ENCODE measurements at places on chromosomes 1 and 21.

- DNase-seq = no peak
Measured at GRCh38 chr1:229836324-229836723, 210.3 kb downstream of the URB2 start.

GRCh38 chr21:17753736-17754135 is 65.4 kb downstream of the C21orf91 start:
- no peak for DNase-seq

DNA sequence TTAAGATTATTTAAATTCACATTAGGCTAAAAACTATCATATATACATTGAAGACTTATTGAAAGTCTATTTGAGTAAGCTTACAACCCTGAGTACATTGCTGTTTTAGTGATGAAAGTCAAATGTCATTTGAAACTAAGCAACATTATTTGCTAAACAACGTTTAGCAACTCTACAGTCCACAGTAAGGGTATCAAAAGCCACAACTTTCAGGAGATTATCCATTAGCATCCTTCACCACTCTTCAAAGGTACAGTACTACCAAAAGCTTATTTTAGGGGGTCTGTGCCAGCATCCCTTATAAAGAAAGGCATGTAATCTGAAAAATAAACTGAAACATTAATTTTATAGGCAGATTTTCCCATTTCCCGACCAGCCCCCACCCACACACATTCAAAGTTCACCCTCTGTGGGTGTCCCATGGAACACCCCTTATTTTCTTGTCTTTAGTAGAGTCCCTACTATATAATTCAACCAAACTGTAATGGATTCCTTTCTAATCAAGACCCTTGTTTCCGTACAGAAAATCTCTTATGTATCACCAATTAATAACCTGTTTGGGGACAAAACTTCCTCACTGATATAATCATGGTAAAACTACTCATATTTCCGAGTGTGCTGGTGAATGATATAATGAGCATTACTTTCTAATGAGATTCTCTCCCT is 11.0 kb downstream of the SFPQ start:
- DNase-seq = no peak

- peak; percentile 95 for DNase-seq
Measured at GRCh38 chr1:31376375-31377134, 3.7 kb upstream of the FABP3 start.

Data from DMS 273 treated with DMSO at 0.1 percent for 48 hours (cell line).